ENCODE measurements at places on chromosomes 1 and 21.
A peak's percentile ranks its signal among the peaks of the same experiment; 100 is the strongest.

DNA sequence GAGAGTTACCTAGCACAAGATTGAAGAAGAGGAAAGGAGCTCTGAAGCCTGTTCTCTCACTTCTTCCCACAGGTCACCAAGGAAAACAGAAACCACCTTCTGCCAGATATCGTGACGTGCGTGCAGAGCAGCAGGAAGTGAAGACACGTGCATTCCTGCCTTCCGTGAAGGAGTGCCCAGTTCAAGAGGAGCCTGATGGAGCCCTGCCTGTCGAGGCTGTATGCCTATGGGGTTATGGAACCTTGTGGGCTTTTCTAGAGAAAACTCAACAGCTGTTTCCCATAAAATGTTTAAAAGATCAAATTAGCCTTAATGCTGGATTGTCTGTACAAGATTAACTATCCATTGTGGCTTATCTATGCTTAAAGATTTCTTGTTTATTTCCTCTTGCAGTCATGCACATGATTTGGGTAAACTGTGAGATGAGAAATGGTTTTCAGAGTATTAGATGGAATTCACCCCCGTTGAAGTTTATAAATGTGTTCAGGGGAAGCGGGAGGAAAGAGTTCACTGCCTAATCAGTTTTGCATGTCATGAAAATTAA is 27.8 kb downstream of the NTPCR start:
- DNase-seq = peak; percentile 11

GRCh38 chr21:44574457-44575306 is 1.2 kb downstream of the KRTAP10-4 start:
- DNase-seq = no peak

- no peak for DNase-seq
Observed at GRCh38 chr1:221786647-221787046, 44.8 kb upstream of the DUSP10 start.

DNA sequence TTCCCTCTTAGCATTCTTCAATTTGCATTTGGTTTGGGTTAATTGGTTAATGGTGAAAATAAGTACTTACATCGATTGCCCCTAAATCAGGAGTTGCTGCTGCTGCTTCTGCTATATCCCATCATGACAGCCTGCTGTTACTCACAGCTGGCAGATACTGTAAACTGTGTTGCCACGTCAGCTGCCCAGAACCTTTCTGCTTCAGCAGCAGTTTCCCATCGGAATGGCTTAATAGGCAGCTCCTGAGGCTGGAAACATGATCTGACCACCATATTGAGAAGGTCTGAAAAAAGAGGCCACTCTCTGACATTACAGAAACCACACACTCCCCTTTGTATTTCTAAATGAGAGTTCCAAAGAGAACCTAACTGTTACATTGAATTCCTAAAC is 14.3 kb upstream of the SEC16B start:
- no peak for DNase-seq

DNA sequence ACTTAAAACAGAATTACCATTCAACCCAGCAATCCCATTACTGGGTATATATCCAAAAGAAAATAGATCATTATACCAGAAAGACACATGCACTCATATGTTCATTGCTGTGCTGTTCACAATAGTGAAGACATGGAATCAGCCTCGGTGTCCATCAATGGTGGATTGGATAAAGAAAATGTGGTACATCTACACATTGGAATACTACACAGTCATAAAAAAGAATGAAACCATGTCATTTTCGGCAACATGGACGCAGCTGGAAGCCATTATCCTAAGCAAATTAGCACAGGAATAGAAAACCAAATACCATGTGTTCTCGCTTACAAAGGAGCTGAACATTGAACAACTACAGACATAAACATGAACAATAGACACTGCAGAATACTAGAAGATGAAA is 244.8 kb upstream of the PROX1 start:
- DNase-seq = no peak

- DNase-seq = no peak
Observed at GRCh38 chr1:225422795-225423517, 4.9 kb downstream of the LBR start.

- DNase-seq = no peak
Observed at GRCh38 chr1:60428127-60428526, 354.6 kb upstream of the C1orf87 start.

GRCh38 chr1:12596007-12596821 is 21.8 kb downstream of the DHRS3 start:
- DNase-seq = peak; percentile 83

DNA sequence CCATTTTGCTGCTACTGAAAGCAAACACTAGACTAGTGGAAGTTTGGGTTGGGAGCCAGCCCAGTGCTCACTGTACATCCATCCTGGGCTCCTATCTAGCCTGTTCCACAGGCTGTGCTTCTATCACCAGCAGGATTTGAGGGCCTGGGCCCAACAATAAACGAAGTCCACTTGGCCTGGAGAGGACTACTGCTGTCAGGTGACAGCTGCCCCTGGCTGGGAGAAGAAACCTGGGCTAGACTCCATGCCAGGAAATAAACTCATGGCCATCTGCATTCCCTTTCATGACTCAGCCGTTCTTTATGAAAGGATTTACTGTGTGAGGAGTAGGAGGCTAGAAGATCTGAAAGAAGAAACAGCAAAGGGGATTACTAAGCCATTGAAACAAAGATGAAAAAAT is 35.5 kb downstream of the COLGALT2 start:
- DNase-seq = no peak

- DNase-seq = no peak
Observed at GRCh38 chr1:206847337-206847834, 18.0 kb upstream of the IL20 start.

- no peak for DNase-seq
Observed at GRCh38 chr1:225578251-225578977, 74.5 kb downstream of the ENAH start.

DNA sequence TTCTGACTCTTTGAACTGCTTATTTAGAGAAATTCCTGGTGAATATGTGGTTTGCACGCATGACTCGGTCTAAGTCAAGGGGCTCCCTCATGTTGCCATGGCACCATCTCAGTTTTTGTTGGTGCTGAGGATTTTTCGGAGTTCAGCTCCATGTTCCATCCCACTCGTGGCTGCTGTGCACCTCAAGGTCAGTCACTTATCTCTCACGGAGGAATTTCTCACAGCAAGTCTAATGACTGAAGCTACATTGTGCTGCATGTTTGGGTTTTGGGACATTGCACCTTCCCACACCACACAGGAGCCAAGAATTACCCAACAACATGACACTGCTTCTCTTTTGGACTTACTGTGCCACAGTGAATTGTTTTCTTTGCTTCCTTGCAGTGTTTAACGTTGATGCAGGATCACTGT is 269.9 kb downstream of the NCAM2 start:
- no peak for DNase-seq

- DNase-seq = no peak
Observed at GRCh38 chr1:58862728-58863385, 79.0 kb upstream of the JUN start.

DNA sequence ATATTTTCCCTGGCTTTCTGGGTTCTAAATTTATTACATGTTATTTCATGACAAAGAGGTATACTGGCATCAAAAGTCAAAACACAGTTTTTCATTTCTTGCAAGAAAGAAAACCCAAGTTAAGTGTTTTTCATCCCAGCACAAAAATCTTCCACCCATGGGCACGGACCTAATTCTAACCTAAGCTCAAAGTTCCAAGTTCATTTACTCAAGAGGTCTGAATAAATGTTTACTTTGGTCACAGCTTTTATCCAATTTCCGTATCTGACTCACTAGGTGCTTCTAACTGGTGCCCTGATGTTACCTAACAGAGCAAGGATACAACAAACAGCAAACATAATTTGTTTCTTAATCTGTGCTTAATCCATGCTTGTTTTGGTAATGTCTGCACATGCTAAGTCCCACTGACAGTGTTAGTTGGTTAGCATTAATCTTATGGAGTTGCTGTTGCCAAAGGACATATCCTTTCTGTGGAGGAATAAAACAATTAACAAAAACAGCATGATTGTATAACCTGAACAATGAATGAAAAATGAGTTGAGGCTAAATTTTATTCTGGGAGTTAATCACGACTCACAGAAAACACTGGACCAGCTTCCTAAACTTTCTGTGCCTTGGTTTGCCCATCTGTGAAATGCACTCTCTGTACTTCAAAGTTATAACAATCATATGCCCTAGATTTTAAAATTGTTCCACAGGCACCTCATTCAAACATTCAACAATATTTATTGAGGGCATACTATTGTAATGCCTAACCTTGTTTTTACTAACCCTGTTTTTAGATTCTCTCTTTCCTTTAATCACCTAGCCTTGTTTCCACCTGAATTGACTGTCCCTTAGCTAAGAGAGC is 4.2 kb upstream of the CHD1L start:
- no peak for DNase-seq

- DNase-seq = peak; percentile 53
Observed at GRCh38 chr1:197399755-197400521, 131.9 kb downstream of the CRB1 start.

DNA sequence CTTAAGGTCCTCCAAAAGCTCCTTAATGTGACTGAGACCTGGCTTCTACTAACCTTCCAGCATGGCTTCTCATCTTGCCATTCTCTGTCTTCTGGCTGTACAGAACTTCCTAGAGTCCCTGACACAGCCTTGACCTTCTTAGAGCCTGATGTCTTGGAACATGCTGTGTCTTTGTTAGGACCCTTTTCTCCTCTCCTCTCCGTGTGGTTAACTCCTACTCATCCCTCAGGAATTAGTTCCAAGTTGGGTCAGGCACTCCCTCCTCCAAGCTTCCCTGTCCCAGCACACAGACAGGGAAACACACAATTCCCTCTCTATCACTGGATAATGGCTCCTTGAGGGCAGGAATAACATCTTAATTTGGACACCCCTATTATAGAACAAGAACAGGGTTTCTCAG is 275.4 kb upstream of the USP24 start:
- no peak for DNase-seq

DNA sequence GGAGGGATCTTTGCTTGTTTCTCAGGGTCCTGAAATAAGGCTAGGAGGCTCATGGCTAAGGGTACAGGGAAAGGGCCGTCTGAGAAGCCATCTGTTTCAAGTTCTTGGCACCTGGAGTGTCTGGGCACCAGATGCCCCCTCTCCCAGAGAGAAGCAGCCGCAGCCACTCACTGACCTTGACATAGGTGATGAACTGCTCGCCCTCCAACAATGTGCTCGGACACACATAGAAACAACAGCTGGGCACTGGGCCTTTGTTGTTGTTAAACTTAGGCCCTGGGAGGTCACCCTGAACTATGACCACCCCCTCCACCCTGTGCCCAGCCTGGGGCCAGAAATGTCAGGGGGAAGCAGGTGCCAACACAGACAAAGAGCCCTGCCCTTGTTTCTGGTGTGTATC is 9.2 kb upstream of the TNNI1 start:
- no peak for DNase-seq

DNA sequence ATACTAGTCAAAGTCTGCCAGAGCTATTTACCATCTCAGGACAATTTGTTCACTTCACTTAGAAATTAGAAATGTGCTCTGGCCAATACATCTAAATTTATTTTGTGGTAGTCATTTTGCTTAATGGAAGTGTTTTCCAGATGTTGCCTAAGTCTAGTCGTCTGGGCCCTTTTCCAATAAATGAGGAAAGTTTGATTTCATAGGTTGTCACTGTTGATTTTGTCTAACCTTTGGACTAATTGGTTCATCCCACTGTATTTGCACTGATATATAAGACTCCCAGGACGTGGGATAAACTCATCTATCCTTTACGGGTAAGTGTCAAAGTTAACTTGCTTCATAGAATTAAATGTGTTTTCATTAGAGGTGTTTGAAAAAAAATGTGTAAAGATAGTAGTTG is 79.1 kb downstream of the TPR start:
- no peak for DNase-seq
